Colonic mucosa (tissue), 4 donors: ENCODE measurements at places on chromosomes 5 and 9. TPM values are rescaled to one million over a fixed set of nuclear protein-coding genes. Genes with fewer than 3 reads are reported as not detected.

DNA sequence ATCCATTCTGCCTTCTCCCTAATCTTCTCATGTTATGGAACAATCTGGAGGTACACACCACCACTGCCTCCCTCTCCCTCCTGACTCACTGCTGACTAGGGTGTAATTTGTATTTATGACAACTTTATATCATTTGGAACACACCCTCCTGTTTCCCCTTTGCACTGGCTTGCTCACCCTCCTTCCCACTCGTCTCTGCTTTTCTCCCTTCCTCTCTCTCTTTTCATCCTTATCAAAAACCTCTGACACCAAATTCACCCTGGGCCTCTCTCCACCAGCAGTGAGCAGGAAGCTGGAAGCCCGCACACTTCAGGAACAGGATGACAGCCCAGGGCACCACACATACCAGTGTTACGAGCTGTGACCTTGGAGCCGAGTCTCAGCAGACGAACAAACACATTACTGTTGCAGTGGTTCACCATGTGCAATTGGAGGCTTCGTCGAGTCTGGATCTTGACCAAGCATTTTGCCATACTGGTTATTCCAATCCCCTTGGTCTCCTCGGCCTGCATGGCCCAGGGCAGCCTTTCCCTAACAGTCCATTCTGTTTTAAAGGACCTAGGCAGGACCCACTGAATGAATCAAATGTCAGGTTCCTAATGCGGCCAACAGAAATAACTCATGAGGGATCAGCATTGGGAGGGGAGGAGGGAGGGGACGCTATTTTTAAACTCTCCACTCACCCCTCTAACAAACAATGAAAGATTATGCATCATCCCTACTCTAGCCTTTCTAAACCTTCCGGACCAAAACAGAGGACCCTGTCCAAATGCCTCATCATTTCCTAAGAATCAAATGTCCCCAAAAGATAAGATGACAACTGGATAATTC is 203.9 kb upstream of the RASEF start:
- DNase-seq: no peak

The STC2 gene
- total RNA-seq: 2.5 TPM

DNA sequence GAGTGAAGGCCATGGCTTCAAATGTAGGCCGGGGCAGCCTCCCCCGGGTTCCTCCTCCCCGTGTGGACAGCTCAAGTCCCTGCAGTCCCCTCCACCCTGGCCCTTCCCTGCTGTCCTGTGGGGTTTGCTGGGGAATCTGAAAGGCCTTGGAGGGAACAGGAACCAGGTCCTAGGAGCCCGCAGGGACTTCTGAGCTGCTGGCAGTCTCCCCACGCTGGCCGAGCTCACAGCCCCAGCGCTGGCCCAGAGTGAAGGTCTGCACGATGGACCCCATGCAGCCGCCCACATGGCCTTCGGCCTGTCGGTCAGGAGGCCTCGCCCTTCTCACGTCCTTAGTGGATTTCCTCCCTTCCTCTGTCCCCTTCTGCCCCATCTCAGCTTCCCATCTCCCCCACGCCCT is 25.7 kb upstream of the NOTCH1 start:
- no peak for DNase-seq

GRCh38 chr5:125376059-125376641 is 629.7 kb upstream of the ZNF608 start:
- DNase-seq: no peak

GRCh38 chr5:109558952-109559351 is 130.8 kb upstream of the MAN2A1 start:
- DNase-seq: no peak

The CORO2A gene
- 53.8 TPM for total RNA-seq

The CCDC192 gene
- total RNA-seq: not detected

- DNase-seq: peak; percentile 88
These were observed 714 bp upstream of the ZNF608 start for GRCh38 chr5:124746916-124747790.

The GHR gene
- 6.8 TPM for total RNA-seq
